Activated naive CD8-positive, alpha-beta T cell treated with anti-CD3 and anti-CD28 coated beads, Interleukin-2, amount 10 ng/mL, durations not matched to agents 7 days and 5 days (primary cell): ENCODE measurements at places on chromosomes 12 and 14.

DNA sequence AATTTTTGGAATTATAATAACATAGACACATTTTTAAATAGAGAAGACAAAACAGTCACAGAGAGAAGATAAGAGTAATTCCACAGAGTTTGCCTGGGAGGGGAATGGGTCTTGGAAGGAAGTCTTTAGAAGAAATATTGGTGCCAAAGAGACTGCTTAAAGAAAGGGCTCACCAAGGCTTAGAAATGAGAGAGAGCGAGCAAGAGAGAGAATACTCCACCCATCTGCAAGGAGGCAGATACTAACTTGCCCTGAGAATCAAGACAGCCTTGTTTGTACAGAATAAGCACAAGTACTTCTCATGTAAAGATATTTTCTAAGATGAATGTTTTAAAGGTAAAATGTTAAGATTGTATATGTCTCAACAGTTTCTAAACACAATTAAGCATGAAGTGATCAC is 165.5 kb downstream of the SLC38A4 start:
- no peak for DNase-seq
- no peaks in the 10 kb centered on the region for H3K36me3 ChIP-seq
- H3K4me1 ChIP-seq: peaks cover 27% of the 10 kb centered on the region
- H3K27me3 ChIP-seq: no peaks in the 10 kb centered on the region

DNA sequence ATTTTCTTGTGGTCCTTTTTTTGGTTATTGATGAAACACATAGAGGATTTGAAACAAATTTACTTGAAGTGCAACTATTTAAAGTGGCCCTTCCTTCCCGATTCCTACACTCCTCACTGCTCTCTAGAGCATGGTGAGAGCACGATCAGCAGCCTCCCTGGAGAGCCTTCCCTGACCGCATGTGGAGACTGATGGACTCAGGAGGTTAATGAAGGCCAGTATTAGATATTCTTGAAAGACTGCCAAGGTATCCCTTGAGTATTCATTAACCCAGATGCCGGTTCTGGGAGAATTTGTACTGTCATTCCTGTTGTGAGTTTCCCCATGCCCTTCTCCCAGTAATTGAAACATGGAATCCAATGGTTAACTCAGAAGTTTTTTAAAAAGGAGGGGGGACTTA is 102.8 kb upstream of the FGD4 start:
- no peak overlapping the region for H3K4me3 ChIP-seq
- DNase-seq: no peak
- H3K4me1 ChIP-seq: no peaks in the 10 kb centered on the region

DNA sequence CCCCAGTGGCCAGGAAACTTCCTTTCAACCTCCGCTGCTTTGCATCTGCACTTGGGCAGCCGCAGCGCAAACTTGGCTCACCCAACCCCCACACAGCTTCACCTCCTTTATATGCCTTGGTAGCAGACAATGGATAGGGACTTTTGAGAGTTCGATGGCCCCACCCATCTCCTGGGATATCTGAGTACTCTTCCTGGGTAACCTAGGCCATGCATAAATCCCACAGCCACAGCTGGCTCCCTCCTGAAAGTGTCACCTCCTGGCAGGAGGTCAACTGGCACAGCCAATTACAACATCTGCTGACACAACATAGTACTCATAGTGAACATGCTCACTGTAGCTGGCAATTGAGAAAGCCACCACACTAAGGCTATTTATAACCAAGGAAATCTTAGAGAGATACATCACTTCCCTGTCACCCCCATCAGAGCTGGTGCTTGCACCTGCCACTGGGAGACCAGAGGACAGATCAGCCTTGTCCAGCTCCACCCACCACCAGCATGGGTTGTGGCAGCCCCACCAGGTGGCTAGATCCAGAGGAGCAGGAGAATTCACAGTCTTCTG is 410.0 kb downstream of the SYT1 start:
- no peak overlapping the region for H3K4me3 ChIP-seq
- H3K27ac ChIP-seq: no peak overlapping the region
- no peaks in the 10 kb centered on the region for H3K36me3 ChIP-seq
- no peaks in the 10 kb centered on the region for H3K27me3 ChIP-seq

- no peaks in the 10 kb centered on the region for H3K4me1 ChIP-seq
- H3K36me3 ChIP-seq: no peaks in the 10 kb centered on the region
- H3K27me3 ChIP-seq: peaks cover 3% of the 10 kb centered on the region
- no peak overlapping the region for H3K27ac ChIP-seq
- no peak overlapping the region for H3K4me3 ChIP-seq
These were observed 123.0 kb downstream of the ESRRB start for GRCh38 chr14:76498976-76499375.

- DNase-seq: no peak
- H3K36me3 ChIP-seq: peaks cover 9% of the 10 kb centered on the region
- no peaks in the 10 kb centered on the region for H3K27me3 ChIP-seq
- peaks cover 32% of the 10 kb centered on the region for H3K4me1 ChIP-seq
These were observed 99.6 kb downstream of the B4GALNT3 start for GRCh38 chr12:559208-559905.

- H3K4me3 ChIP-seq: no peak overlapping the region
- no peaks in the 10 kb centered on the region for H3K36me3 ChIP-seq
- DNase-seq: peak; percentile 20
- H3K4me1 ChIP-seq: no peaks in the 10 kb centered on the region
- H3K27ac ChIP-seq: no peak overlapping the region
- H3K27me3 ChIP-seq: no peaks in the 10 kb centered on the region
These were observed 183.8 kb downstream of the CALM1 start for GRCh38 chr14:90580377-90581335.

DNA sequence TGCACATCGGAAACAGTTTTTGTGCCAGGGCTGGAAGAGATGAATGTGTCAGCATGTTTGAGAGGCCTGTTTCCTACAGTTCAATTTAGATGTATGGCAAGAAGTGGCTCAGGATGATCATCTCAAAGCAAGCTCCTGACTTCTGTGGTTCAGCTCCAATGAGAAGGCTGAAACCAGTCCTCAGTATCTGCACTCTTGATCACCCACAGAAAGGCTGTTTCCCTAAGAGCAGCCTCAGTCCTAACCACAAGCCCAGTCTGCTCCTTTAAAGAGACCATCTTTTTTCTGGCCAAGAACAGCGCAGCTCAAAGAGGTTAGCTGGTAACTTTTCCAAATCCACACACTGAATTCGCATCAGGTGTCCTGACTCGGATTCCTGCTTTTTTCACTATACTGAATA is 19.2 kb downstream of the CSRP2 start:
- no peak overlapping the region for H3K27ac ChIP-seq
- H3K4me1 ChIP-seq: no peaks in the 10 kb centered on the region
- H3K36me3 ChIP-seq: peaks cover 14% of the 10 kb centered on the region
- no peak overlapping the region for H3K4me3 ChIP-seq
- DNase-seq: no peak

DNA sequence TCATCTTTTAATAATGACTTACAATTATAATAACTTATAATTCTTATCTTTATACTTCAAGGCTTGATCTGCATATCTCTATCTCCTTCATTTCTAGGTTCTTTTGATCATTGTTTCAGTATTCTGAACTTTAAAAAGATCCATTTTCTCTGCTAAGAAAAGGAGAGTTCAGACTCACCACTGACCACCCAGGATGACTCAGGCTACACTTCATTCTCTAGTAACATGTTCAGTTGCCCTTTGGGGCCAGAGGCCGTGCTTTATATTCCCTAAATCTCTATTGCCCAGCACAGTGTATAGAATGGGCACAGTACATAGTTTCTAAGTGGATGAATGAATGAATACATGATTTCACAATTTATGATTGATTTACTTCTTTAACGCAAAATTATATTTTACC is 268.7 kb downstream of the AKAP6 start:
- no peak for DNase-seq
- H3K27ac ChIP-seq: no peak overlapping the region
- no peaks in the 10 kb centered on the region for H3K4me1 ChIP-seq
- H3K36me3 ChIP-seq: no peaks in the 10 kb centered on the region
- no peak overlapping the region for H3K4me3 ChIP-seq

GRCh38 chr12:52629281-52630007 is 11.1 kb upstream of the KRT73 start:
- peaks cover 7% of the 10 kb centered on the region for H3K27me3 ChIP-seq
- H3K4me3 ChIP-seq: no peak overlapping the region
- peak; percentile 26 for DNase-seq
- peaks cover 41% of the 10 kb centered on the region for H3K4me1 ChIP-seq

DNA sequence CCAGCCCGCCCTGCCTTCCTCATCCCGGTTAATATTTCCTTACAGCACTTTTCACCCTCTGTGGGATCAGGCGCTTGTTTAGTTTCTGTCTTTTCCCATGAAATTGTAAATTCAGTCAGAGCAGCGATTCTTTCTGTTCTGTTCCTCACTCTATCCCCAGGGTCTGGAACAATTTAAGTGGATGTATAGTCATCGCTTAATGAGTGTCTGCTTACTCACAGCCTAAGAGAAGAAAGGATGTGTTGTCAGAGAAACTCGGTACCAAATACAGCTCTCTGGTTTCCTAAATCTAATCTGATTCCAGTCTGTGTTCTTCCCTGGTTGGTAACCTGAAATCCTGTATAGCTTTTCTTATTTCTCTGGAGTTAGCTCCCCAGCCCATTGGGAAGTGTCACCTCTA is 44.9 kb downstream of the FOS start:
- no peaks in the 10 kb centered on the region for H3K36me3 ChIP-seq
- no peak overlapping the region for H3K27ac ChIP-seq
- DNase-seq: no peak
- no peak overlapping the region for H3K4me3 ChIP-seq
- peaks cover 14% of the 10 kb centered on the region for H3K27me3 ChIP-seq

DNA sequence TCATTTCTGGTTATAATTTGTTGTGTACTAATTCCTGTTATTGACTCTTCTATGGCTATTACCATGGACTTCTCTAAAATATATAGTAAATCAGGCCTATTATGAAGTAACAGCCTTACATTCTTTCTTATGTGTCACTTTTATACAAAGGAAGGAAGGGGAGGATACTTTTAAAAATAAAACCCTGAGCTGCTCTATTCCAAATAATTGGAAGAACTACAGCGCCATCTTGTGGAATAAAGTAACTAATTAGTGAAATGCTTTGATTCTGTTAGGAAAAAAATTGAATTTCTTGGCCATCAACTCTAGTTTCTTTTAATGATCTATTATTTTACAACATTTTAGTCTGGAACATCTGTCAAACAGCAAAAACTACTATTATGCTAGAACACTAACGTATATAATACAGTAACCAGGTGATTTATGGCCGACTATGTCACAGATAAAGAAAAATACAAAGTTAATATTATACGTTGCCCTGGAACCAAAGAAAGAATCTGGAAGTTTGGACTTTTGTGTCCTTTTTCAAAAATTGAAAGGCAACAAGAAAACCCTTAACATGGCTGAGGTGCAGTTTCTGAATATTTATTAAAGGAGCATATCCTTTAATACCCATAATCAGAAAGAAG is 55.0 kb upstream of the NELL2 start:
- H3K36me3 ChIP-seq: no peaks in the 10 kb centered on the region
- peaks cover 3% of the 10 kb centered on the region for H3K27me3 ChIP-seq
- no peak overlapping the region for H3K4me3 ChIP-seq
- H3K4me1 ChIP-seq: peaks cover 2% of the 10 kb centered on the region

DNA sequence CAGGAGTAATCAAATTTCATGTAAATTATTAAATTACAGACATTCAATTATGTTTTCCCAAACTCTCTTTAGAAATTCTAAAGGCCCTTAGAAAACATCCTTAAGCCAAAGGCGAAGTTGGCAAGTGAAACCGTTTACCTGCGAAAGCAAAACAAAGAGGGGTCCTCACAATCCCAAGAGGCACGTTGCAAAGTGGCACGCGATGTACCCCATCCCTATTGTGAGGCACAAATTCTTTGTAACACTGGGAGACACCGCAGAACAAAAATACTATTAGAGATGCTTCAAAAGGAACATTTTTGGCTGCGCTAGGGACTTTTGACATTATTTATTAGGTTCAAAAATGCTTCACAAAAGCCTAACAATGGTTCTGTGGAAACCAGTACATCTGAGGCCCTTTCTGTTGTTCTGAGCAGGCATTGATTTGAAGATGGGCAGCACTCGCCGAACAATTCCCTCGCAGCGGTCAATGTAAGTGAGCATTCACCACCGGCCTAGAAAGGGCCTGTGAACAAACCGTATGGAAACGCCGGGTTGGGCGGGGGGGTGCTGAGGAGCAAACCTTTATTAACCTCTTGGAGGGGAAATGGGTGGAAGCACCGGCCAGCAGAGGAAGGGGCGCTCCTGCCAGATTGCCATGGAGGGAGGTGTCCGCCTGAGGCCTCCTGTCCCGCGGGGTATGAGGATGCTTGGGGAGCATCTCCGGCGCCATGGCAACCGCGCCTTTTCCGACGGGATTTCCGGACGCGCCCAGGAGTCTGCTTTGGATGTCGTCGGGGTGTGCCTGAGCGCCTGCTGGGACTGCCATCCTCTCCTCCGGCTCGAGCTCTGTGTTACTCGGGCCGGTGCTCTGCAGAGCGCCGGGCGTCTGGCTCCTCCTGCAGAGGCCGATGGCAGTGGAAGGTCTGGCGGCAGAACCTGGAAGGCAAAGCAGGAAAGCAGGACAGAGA is 193.9 kb downstream of the C12orf42 start:
- H3K36me3 ChIP-seq: no peaks in the 10 kb centered on the region
- peaks cover 13% of the 10 kb centered on the region for H3K27me3 ChIP-seq
- no peak for DNase-seq
- H3K27ac ChIP-seq: no peak overlapping the region
- H3K4me3 ChIP-seq: no peak overlapping the region

DNA sequence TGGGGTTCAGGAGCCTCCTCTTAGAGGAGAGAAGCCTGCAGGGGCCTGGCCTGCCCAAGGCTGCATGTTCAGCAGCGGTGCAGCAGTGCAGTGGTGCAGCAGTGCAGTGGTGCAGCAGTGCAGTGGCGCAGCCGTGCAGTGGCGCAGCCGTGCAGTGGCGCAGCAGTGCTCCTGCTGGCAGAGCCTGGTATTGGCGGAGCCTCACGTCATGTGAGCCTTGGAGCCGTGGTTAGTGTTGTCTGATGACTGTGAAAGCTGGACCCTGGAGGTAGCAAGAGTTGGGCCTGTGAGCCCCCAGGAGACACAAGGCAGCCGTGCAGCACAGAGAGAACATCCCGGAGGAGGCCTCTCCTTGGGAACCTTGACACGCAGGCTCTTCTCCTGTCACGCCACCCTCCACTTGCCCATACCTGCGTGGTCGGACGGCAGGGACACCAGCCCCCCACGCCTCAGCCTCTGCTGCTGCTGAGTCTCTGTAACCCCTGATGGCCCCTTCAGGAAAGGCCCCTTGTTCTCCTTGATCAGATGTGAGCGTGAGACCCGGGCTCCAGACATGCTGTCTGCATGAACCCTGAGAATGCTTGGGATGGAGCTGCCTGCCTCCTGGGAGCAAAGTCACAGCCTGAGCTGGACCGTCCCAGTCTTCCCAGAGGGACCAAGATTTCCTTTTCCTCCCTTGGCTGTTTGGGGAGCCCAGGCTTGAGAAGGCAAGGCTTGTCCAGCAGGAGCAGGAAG is 193.7 kb downstream of the KIF26A start:
- H3K27ac ChIP-seq: no peak overlapping the region
- H3K4me1 ChIP-seq: no peaks in the 10 kb centered on the region
- no peaks in the 10 kb centered on the region for H3K27me3 ChIP-seq
- no peak for DNase-seq
- peaks cover 2% of the 10 kb centered on the region for H3K36me3 ChIP-seq
